Endodermal cell (in vitro differentiated cells): ENCODE measurements at places on chromosomes 16 and 17. TPM values are rescaled to one million over a fixed set of nuclear protein-coding genes. Genes with fewer than 3 reads are reported as not detected.

KCNJ12 gene
- 2.6 to 4.2 TPM (median 3.0 TPM) in 3 replicates for total RNA-seq

HOXB9 gene
- not detected in 3 replicates for total RNA-seq

HCRT gene
- total RNA-seq = not detected in 3 replicates

ZFP90 gene
- 18.9 and 20.4 TPM in 2 replicates for total RNA-seq

RPTOR gene
- 31.0 to 53.4 TPM (median 52.5 TPM) in 3 replicates for total RNA-seq

LGALS3BP gene
- 63.3 to 71.4 TPM (median 70.8 TPM) in 3 replicates for total RNA-seq

OTOP2 gene
- not detected in 3 replicates for total RNA-seq

CMTM1 gene
- 3.2 and 3.8 TPM in 2 replicates for total RNA-seq

TERB1 gene
- not detected in 3 replicates for total RNA-seq

KRTAP9-4 gene
- not detected in 2 replicates for total RNA-seq

CCT6B gene
- 1.8 to 2.8 TPM (median 2.0 TPM) in 3 replicates for total RNA-seq

ICAM2 gene
- 0.38 TPM in 1 of 3 replicates, not detected in the others for total RNA-seq

ABCC3 gene
- 0.91 to 1.1 TPM in 2 of 3 replicates, not detected in the other for total RNA-seq

CRHR1 gene
- total RNA-seq = 1.0 to 2.7 TPM (median 1.8 TPM) in 3 replicates
